ENCODE measurements at places on chromosomes 3 and 15.
A peak's percentile ranks its signal among the peaks of the same experiment; 100 is the strongest.

- no peak for DNase-seq
Measured at GRCh38 chr3:194865615-194866014, 179.9 kb downstream of the FAM43A start.

- DNase-seq, result no peak
Measured at GRCh38 chr3:23103764-23104163, 99.4 kb upstream of the UBE2E2 start.

DNA sequence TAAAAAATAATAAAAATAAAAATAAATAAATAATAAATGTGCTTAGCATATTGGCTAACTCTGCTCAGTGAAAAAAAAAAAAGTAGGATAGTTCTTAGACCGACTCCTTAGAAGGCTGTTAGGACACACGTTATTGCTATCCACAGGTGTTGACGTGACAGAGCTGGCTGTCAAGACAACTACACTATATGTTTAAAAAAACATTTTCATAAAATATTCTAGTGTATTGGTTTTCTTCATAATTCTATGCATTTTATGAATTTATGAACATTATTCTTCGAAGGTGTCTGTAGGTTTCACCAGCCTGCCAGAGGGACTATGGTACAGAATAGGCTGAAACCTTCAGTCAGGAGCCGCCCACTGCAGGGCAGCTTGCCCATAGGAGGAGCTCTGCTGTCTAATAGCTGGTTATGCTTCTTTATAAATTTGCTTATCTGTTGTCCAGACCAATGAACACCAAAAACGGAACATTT lies 9.2 kb downstream of the TM4SF1 start:
- DNase-seq, result peak; percentile 69

- DNase-seq, result no peak
Measured at GRCh38 chr3:12180218-12180617, 21.5 kb upstream of the TIMP4 start.

DNA sequence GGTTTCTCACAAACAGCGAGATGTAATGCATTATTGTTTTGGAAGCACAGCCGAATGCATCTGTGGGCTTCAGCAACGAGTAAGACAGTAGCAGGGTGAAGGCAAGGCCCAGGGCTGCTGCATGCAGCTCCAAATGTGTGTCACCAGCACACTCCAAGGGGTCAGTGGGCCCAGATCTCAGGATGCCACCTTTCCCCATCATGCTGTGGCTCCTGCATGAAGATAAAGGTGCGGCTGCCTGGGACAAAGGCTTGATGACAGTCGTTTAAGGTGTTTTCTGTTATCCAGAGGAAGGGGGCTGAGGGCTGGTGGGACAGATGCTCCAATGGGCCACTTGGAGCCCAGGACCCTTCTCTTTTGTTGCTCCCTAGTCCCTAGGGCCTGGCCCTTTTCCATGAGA lies 13.2 kb downstream of the C3orf22 start:
- DNase-seq, result no peak

- no peak for DNase-seq
Measured at GRCh38 chr3:23455775-23456174, 252.6 kb downstream of the UBE2E2 start.

GRCh38 chr3:139674571-139675260 lies 3.1 kb downstream of the NMNAT3 start:
- DNase-seq, result no peak

- DNase-seq, result no peak
Measured at GRCh38 chr3:86929046-86929445, 61.9 kb downstream of the VGLL3 start.

DNA sequence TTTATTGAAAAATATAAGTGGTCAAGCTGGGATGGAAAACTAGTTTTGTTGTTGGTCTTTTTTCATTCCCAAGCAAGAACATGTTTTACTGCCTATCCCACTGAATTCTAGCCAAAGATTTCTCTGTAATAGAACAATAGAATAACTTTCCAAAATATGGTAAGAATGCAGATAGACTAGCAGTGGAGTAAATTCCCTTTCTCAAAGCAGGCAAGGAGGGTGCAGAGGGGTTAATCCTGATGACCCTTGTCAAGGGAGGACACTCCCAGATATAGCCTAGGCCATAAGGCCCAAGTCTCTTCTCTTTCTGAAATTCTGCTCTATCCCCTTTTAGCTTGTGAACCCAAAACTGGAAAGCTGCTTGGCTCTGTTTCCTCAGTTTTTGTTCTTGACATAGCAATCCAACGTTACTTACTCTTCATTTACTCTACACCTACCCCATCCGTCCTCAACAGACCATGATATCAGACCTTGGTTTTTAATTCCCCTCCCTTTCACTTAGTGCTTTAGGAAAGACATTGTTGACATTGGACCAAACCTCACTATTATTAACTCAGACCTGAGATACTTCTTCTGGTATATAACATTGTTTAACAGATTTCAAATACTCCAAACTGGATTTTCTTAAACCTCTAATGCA lies 453.6 kb upstream of the THBS1 start:
- DNase-seq, result no peak

DNA sequence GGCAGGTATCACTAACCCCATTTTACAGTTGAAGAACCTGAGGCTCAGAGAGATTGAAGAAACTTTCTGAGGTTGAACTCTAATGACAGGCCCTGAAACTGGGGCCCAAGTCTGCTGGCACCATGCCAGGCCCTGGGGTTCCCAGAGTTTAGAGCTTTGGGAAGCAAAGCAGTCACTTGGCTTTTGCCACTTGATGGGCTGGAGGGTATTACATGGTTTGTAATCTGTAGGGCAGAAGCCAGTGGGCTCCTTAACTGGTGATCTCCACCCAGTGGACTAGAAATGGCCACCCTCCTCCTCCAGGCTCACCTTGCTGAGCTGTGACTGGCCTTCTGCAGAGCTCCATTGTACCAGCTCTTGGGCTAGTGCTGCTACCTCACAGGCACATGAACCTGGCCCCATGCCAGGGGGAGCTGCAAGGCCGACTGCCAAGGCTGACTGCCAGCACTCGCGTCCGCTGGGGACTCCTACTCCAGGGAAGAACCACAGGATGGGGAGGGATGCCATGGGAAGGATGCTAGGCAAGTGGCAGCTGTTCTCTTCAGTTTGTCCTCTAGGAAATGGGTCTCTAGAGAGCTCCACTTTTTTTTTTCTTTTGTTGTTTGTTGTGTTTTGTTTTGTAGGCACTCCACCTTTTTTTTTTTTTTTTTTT lies 104.8 kb downstream of the ETFA start:
- DNase-seq, result no peak

GRCh38 chr15:69341356-69341755 lies 42.6 kb downstream of the PAQR5 start:
- no peak for DNase-seq

DNA sequence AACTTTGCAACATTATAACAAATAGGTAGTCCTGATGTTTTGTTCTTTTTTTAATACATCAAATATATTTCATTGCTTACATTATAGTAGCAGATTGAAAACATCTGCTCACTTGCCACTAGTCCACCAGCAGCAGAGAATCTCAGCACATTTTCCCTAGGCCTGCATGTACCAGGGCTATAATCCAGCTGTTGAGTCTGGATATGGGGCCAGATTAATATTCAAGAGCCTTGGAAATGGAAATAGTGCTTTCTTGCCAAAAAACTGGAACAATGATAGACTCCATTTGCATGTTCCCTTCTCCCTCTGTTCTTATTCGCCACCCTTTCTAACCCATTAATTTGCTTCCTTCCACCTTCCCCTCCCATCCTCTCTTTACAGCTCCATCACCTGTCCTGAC lies 288.0 kb downstream of the EPHA3 start:
- DNase-seq, result no peak

GRCh38 chr15:57502116-57502515 lies 89.6 kb upstream of the MYZAP start:
- no peak for DNase-seq

- DNase-seq, result no peak
Measured at GRCh38 chr15:74611834-74612233, 3.8 kb upstream of the CLK3 start.

DNA sequence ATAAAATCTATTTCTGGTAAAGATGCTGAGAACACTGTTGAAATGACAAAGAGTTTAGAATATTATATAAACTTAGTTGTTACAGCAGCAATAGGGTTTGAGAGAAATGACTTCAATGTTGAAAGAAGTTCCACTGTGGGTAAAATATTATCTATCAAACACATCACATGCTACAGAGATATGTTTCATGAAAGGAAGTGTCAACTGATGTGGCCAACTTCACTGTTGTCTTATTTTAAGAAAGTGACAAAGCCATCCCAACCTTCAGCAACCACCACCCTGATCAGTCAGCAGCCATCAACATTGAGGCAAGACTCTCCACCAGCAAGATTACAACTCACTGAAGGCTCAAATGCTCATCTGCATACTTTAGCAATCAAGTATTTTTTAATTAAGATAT lies 20.2 kb downstream of the TMEM39A start:
- DNase-seq, result no peak

GRCh38 chr15:32733281-32733680 lies 15.5 kb downstream of the GREM1 start:
- no peak for DNase-seq

GRCh38 chr3:13335059-13335458 lies 85.1 kb downstream of the NUP210 start:
- DNase-seq, result no peak

DNA sequence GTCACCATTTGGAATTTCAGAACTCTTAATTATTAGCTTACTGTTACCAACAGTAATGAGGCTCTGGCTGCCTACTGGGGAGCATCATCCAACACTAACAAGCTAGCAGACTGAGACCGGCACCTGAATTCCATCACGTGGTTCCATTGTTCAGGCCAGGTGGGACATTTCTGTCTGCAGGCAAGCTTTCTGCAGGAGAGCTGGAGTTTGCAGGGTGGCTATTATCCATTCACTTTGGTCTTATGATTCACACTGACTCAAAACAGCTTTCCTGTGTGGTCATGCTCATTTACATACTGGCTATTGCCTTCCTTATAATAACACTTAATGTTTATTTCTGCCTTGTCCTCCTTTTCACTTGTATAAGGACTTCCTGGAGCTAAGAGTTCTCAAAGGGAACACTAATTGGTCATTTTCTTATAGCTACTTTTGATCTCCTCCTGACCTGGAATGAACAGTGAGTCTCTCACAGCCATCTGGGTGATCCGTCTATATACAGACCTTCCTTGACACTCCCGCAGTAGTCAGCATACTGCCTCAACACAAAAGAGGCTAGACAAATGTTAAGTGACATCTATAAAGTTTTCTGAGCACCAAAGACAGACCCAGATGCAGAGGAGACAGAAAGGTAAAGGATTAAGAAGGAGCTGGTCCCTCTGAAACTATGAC lies 695.4 kb downstream of the FHIT start:
- DNase-seq, result no peak

DNA sequence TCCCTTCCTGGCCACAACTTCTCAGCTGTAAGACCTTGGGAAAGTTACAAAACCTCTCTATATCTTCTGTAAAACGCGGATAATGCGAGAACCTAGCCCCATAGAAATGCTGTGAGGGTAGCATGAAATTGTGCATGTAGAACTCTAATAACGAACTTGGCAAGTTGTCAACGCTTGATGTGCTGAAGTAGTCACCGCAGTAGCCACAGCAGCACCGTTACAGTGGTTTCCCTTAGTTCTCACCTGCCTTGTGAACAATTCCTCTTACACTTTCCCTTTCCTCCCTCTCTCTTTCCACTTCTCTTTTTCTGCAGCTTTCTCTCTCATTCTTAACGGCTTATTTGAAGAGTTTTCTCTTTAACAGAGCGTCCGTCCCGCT lies 447 bp upstream of the SHQ1 start:
- no peak for DNase-seq

DNA sequence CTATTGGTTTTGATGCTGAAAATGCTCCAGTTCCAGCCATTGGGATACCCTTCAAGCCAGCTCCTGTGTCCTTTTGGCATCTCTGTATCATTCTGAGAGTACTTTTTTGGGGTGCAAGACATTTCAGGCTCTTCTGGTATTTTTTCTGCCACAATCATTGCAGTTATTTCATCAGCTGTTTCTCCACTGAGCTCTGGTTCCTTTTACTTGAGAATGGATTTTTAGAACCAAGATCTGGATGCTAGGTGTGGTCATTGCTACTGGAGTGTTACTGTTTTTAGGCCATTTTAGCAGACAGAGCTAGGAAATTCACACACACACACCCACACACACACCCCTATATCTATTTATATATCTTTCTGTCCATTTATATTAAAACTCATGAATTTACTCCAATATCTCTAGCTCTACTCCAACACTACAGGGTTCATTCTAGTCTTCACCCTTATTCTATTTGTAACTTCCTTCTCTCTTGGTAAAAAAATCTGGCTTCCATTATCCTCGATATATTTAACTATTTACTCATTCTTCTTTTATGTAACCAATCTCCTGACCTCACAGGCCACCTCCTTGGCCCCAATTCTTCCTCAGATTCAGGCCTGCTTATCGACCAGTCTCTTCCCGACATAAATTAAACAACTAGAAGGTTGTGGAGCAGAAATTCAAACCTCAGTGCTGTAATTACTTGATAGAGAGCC lies 17.0 kb downstream of the SLC35G2 start:
- no peak for DNase-seq

DNA sequence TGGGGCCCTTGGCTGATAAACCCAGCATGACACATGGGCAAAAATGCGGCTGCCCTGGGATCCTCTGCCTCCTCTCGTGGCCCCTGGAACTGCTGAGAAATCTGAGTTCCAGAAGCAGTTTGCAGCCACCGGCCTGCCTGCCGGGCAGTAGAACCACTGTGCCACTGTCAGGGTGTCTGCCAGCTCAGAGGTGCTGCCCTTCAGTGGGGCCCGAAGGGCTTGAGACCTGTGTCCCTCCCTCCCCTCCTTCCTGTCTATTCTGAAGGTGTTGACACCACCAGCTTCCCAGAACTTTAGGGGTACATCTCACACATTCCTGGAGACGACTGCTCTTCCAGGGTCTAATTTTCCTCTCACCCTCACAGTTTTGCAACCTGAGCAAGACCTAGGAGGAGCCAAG lies 88.2 kb upstream of the POMGNT2 start:
- DNase-seq, result no peak

- DNase-seq, result no peak
Measured at GRCh38 chr3:115784739-115785536, 161.6 kb downstream of the GAP43 start.

DNA sequence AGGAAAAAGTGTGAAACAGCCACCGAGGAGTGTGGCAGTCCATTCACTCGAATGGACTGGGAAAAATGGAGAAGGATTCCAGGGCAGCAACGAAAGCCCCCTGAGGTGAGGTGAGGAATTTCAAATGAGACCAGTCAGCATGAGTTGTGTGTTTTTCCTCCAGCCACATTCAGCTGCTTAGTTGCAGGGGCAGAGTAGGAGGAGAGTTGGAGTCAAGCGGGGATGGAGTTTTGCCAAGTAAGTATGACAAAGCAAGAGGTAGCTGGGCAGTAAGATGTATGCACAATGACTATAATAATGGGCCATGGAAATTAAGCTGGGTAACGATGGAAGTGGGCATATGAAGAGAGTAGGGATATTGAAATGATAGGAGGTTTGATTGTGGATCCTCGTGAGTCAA lies 64.4 kb downstream of the CCDC54 start:
- DNase-seq, result no peak

GRCh38 chr3:129539206-129539605 lies 3.8 kb upstream of the H1-8 start:
- no peak for DNase-seq

DNA sequence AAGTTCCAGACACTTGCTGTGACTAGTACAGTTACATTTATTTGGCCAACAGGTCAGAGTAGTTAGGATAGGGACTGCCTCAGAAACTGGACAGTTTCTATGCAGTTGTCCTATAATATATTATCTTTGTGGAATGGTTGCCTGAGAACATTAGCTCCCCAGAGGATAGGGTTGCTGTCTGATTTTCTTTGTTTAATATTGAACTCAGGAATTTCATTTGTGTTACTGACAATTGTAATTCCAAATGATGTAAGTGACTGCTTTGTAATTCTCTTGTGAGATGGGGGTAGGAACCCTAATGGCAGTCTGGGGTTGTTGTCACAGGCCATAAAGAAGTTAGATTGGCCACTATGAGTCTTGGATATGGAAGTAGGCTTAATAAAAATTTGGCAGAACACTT lies 2.2 kb downstream of the NXPE3 start:
- DNase-seq, result no peak
